ENCODE measurements at places on chromosomes 3 and 15.

GRCh38 chr15:50137330-50137761 is 18.3 kb upstream of the ATP8B4 start:
- no peak for DNase-seq

- DNase-seq = no peak
Measured at GRCh38 chr3:101851850-101852714, 2.8 kb downstream of the NFKBIZ start.

GRCh38 chr3:78497767-78498166 is 1270.0 kb downstream of the ROBO1 start:
- DNase-seq = no peak

DNA sequence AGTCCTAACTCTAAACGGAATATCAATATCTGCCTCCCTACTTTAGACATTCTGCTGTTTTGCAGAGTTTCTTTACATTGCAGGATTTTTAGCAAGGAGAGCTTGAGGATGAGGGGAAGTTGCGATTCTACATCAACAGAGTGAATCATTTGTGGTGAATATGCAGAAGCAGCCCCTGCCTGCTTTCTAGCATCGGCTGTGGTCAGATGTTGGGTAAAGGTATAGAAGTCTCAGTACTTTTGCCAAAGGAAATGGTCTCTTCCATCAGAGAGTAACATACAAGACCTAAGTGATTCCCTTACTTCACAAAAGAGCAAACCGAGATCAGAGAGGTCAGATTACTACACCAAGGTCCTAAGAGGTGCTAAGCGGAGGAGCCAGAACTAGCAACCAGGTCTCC is 15.2 kb downstream of the ST3GAL6 start:
- DNase-seq = no peak

DNA sequence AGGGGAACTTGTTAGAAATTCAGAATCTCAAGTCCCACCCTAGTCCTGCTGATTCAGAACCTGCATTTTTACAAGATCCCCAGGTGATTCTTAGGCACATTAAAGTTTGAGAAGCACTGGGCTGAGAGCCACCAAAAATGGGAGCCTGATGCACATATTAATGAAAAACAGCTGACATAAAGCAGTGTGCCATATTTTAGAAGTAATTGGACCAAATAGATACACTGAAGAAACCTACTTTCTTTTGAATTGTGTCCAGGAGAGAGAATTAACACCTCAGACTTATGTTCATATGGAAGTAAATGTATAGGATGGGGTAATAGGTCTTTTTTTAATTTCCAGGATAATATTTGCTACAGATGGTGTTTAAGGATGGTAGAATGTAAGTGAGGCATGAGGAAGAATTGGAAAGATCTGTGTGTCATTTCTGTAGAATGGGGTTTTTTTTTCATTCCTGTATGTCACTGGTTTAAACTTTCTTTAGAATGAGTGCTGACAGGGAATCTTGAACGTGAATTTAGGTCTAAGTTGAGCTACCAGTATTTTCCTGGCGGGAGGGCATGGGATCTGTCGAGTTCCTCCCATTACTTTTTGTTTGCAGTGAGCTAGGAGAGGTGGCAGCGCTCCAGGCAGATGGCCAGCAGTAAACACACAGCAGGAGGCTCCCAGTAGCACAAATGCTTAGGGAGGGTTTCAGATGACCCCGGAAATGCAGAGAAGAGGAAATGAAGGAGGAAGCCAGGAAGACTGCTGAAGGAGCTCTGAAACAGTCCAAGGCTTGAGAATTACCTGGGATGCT is 185.6 kb downstream of the PLCL2 start:
- DNase-seq = no peak

DNA sequence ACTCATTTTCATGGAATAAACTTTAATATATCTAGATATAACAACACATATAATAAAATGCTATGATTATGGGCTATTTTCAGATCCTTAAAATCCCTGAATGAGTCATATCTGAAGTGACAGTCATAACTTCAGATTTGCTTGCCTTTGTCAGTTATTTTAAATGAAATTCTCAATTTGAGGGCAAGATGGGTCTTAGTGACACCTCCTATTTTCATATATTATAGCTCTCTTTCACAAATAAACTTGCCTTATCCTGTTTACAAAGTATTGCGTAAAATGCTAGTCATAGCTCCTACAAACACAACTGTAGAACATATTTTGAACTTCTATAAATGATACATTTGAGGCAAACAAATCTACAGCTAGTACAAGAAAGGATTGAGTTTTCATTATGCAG is 6.2 kb upstream of the THRB start:
- no peak for DNase-seq

DNA sequence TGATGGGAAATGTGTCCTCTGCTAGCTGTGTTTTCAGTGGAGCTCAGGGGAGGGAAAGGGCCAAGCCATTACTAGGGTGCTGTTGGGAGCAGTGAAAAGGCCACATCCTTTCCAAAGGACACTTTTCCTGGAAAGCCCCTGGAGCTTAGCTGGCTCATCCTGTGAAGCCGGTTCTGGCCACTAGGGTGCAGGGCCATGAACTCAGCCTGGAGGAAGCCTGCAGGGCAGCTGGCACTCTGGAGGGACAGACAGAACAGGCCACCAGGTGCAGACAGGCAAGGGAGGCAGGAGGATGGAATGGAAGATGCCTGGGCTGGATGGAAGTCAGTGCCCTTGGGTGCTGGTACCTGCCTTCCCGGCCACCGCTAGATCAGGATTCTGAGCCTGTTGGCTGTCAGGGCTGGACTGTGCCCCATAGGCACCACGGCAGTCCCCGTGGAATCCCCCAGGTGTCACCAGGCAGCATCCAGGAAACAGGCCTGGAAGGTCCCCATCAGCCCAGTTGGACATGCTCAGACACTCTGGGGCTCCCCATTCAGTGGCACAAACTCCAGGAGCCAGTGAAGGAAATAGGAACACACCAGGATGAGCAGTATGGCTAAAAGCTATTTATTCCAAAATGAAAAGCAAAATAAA is 76.2 kb upstream of the C2CD4B start:
- no peak for DNase-seq

- DNase-seq = no peak
Measured at GRCh38 chr3:66362541-66362941, 138.3 kb downstream of the LRIG1 start.

DNA sequence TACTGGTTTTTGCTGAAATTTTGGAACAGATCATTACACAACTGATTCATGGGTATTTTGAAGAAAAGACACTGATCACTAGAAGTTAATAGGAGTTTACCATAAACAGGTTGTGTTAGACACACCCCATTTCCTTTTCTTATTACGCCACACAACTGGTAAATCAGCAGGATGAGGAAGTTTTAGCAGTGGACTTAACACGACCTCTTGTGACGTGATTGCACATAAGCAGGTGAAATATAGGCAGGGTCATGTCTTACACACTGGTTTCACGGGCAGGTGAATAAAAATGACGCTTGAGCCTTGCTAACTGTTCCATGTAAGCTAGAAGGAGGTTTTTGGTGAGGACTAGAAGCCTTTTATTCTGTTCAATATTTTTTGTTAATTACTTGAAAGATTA is 27.1 kb upstream of the TPRG1 start:
- DNase-seq = no peak

DNA sequence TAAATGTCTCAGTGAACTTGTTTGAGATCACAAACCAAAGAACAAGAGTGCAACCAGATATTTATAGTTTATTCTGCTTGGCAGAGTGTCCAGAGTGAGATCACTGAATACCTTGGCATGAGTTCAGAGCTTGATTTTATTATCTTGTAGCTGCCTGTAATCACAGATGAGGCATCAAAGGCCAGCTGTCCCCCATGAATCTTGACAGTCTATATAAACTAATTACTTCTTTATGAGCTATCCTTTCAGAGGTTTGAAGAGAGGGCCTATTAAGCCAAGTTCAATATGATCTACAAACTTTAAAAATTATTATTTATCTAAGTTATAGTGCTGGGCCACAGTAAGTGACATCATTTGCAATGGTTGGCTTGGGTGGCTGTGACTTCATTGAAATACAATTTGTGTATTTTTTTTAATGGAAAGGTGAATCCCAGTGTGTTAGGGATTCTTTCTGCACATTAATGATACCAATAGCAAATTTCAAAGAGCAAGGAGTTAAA is 251.5 kb downstream of the CLSTN2 start:
- no peak for DNase-seq

DNA sequence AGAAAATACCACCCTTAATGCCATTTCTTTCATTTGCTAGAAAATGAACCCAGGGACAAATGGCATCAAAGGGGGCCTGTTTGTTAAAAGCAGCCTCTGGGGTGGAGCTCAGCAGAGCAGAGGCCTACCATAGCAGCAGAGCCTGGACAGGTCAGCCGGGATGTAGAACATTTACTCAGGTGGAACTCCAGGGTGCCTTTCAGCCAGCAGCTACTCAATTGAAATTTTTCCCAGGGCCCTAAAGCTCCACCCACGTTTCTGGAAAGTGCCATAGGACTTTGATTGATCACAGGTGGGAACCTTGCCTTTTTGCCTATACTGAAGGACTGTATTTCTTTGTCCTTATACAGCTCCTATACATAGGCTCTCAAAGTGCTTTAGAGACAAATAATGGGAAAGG is 74.5 kb upstream of the C15orf61 start:
- DNase-seq = no peak

DNA sequence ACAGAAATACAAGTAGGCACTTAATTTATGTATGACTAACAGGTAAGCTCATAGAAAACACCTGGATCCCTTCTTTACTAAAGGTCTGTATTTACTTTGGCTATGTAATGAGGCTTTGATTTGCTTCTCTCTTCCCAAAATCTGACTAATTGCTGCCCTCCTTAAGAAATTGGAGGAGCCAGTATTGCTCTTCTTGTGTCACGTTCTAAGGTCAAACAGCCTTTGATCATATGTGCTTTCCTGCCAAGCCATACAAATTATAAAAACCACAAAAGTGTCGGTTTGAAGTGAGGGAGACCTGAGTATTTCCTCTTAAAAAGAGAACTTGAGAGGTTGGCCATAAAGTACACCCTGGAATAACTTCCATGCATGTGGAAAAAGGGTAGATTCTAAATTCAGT is 112.1 kb upstream of the MB21D2 start:
- DNase-seq = no peak

- DNase-seq = no peak
Measured at GRCh38 chr15:84926491-84927230, 42.2 kb downstream of the SLC28A1 start.

GRCh38 chr3:164845739-164846138 is 232.6 kb downstream of the SI start:
- no peak for DNase-seq

DNA sequence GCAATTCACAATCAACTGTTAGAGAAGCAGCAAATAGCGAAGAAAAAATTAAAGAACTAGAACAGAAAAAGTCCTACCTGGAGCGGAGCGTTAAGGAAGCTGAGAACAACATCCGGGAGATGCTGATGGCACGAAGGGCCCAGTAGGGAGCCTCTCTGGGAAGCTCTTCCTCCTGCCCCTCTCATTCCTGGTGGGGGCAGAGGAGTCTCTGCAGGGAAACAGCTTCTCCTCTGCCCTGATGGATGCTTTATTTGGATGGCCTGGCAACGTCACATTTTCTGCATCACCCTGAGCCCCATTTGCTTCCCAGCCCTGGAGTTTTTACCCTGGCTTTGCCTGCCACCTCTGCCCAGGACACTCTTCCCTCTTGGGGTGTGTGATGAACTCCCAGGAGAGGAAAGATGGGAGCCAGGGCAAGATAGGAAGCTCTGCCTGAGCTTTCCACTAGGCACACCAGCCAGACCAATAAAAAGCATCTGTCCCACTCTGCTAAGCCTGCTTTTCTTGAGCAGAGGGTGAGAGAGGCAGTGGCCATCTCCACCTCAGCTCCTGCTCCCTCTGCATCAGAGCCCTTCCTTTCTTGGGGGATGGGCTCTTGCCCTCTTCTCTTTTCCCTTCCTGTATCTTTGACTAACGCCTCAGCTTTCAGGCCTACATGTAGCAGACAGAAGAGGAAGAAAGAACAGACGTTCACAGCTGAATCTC is 39.4 kb downstream of the PPARG start:
- DNase-seq = no peak

DNA sequence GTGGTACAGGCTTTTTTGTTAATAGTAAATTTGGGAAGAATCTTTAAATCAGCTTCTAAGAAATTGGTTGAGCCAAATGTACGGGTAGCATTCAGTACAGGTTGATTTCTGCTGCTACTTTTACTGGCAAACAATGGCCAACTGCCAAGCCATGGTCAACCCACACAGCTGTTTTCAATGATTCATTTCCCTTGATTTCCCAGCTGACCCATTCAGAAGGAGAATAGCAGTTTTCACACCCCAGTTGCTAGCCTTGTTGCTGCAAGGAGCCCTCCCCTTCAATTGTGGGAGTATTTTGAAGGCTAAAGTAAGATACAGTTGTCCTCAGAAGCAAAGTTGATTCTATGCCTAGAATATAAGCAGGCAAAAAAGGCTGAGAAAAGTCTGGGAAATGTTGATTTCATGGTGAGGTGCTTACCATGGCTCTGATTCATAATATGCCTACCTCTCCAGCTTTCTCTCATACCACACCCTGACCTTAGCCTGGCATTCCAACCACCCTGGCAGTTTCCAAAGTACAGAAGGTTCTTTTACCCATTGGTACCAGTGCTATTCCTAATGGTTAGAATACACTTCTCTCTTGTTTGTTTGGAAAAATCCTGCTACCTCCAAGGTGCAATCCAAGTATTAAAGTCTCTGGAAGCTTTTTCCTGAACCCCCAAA is 320.3 kb upstream of the TGFBR2 start:
- DNase-seq = no peak

DNA sequence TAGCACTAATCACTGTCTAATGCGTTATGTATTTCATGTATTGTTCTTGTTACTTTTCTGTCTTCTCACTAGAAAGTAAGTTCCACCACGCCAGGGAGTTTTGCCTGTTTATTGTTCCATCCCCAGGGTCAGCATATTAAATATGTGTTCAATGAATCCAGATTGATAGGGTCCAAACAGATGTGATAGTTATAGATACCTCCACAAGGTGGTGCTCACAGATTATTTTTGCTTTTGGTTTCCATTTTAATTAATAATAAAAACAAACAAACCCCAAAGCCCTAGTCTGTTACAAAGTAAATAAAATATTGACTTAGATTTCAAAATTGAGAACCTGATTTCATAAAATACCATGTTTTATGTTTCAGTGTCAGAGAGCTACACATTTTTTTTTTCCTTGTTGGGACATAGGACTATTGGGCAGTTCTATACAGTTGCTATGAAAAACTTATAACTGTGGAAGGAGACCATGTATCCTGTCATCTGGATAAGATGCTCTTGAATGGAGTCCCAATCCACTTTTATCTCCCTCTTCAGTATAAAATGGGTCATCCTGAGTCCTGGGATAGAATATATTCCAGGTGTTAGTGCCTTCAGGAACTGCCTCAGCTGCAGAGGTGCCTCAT is 12.4 kb downstream of the OTOL1 start:
- DNase-seq = no peak
